ENCODE measurements at places on chromosomes 13 and 19.
A peak's percentile ranks its signal among the peaks of the same experiment; 100 is the strongest.

GRCh38 chr19:49148784-49149651 is 6.2 kb downstream of the HRC start:
- peak; percentile 88 for DNase-seq

DNA sequence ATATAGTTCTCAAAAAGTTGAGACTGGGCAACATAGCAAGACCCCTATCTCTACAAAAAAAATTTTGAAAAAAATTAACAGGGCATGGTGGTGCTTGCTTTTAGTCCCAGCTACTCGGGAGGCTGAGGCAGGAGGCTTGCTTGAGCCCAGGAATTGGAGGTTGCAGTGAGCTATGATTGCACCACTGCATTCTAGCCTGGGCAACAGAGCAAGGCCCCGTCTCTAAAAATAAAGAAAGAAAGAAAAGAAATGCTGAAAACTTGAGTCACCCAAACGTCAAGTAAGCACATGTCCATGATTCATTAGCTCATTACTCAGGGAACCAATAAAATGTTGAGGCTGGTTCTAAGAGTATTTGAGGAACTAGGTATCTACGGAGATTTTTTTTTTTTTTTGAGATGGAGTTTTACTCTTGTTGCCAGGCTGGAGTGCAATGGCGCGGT is 33.9 kb upstream of the SEMA6B start:
- no peak for DNase-seq

DNA sequence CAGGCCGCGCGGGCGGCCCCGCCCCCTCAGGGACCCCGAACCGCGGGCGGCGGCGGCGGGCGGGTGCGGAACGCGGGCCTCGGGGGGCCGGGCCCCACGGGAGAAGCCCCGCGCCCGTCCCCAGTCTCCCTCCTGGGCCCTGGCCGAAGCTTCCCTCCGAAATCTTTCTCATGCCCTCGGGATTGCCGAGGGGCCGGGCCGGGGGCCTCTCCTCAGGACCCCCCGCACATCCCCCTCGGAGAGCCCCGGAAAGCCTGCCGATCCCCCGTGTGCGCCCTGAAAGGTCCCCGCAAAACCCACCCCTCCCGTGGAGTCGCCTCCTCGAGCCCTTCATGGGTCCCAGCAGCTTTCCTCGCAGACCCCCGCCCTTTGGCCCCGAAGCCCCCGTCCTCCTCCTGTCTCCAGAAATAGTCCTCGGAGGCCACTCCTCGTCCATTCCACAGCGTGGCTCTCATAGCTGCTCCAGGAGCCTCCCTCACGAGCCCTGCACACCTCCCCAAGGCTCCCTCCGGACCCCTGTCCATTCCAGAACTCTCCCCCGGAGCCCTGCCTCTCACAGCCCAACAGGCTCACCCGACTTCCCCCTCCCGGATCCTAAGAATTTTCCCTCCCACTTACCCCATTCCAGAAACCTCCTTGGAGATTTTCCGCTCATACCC is 555 bp downstream of the SAMD4B start:
- no peak for DNase-seq

DNA sequence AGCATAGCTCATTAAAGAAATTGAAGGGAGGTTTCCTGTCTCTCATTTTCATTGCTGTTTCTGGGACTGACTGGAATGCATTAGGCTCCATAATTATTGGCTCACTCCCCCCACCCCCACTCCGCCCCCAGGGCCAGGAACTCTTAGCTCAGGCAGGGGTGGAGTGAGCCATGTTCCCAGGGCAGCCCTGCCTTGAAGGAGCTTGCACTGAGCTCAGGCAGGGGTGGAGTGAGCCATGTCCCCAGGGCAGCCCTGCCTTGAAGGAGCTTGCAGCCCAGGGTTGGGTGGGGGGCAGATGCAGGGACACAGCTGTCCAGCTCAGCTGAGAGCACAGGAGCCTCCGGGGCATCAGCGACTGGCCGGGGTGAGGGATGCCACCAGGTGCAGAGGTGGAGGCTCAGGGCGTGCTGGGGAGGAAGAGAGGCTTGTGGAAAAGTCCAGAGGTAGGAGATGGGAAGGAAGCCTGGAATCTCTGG is 39.1 kb upstream of the TFDP1 start:
- no peak for DNase-seq

- no peak for DNase-seq
These were observed 68.2 kb downstream of the CACNA1A start for GRCh38 chr19:13437919-13438618.

DNA sequence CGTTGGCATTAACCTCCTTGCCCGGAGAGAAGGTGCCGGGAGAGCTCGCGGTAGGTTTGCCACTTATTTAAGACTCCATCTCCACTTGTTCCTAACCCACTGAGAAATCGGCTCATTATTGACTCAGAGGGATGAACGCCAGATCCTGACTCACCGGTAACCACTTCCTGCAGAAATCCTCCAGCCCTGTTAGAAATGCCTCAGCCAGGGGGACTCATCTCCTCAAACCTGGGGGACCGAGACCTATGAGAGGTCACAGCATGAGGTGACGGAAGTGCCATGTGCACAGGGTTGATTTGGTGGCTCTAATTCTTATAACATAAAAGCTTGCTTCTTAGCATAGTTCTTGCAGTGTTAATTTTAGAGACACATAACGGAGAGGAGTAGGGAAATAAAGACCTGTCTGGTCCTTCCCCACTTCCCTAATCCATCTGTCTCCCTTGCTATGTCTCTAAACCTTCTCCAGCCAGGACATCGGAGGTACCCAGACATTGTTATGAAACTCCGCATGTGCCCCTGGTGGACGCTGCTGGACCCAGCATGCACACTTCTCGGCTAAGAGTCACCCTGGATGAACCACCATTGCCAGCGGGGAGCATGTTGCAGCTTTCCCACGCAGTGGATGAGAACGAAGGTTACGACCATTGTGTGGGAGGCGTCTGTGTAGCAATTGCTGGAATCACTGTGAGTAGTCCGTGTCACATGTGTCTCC is 158.9 kb downstream of the EFNB2 start:
- peak; percentile 71 for DNase-seq

Data from NCI-H2029 treated with DMSO at 0.1 percent for 48 hours (cell line).